ENCODE measurements at places on chromosomes 2 and 18.

DNA sequence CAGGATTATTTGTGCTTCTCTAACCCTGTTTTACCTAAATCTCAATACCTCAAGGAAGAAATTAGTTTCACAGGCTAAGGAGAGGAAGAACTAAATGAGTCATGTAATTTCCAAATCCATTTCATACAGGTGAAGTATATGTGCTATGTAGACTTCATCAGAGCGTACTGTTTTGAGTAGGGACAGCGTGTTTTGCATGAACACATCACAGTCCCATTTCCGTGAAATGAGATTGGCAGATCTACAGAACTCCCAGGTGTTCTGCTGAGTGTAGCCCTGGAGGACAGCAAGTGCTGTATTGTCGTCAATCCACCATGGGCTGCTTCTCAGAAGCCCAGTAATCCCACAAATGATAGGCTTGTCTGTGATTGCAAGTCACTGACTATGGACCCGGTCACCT, 97.7 kb downstream of the XRCC5 start:
- DNase-seq: no peak

DNA sequence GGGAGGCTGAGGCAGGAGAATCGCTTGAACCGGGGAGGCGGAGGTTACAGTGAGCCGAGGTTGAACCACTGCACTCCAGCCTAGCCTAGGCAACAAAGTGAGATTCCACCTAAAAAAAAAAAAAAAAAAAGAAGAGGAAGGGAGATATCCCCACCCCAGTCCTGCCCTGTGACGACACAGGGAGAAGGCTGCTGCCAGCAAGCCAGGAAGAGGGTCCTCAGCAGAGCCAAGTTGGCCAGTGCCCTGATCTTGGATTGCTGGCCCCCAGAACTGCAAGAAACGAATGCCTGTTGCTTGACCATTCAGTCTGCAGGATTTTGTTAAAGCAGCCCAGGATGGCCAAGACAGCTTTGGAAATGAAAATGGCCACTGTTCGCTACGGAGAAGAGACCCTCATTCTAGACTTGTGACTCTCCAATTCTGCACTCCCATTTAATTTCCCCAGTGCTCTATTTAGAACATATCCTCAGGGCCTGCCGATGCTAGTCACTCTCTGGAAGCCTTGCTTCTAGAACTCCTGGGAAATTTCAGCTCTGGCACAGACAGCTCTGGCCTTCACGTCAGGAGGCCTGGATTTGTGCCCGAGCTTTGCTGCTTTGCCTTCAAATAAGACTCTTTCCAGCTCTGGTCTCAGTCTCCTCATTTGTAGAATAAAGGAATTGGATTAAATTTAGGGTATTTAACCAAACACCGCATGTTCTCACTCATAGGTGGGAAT, 15.7 kb upstream of the AMMECR1L start:
- DNase-seq: no peak

DNA sequence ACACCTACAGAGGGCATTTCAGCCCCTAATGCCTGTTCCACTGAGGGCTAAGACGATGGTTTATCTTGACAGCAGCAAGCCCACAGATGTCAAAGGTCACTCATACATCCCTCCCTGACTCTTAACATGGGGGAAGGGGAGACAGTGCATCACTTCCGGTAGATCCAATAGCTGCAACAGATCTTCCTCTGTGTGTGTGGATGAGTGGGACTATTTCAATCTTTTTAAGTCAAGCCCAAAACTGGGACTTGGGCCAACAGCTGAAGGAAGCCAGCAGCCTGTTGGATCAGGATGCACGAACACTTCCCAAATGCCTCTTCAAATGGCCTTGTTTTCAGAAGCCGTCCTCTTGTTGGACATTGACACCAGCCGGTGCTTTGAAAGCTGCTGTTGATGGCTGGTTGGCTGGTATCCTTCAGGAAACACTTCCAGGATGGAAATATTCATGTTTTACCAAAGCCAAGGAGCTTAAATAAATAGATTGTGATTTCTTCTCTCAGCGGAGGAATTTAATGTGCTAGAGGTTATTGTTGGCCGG, 59.2 kb downstream of the IL1R2 start:
- no peak for DNase-seq

DNA sequence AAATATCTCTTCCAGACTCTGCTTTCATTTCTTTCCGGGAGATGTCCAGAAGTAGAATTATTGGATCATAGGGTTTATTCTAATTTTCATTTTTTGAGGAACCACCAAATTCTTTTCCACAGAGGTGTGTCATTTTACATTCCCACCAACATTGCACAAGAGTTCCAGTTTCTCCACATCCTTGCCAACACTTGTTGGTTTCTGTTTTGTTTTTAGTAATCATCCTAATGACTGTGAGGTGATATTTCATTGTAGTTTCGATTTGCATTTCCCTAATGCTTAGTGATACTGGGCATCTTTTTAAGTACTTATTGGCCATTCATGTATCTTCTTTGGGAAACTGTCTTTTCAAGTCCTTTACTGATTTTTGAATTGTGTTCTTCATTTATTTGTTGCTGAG, 513.1 kb downstream of the PARD3B start:
- DNase-seq: no peak

- DNase-seq: no peak
These were observed 13.1 kb upstream of the PLEK start for GRCh38 chr2:68351997-68352396.

GRCh38 chr2:5530011-5530696, 162.0 kb upstream of the SOX11 start:
- no peak for DNase-seq

DNA sequence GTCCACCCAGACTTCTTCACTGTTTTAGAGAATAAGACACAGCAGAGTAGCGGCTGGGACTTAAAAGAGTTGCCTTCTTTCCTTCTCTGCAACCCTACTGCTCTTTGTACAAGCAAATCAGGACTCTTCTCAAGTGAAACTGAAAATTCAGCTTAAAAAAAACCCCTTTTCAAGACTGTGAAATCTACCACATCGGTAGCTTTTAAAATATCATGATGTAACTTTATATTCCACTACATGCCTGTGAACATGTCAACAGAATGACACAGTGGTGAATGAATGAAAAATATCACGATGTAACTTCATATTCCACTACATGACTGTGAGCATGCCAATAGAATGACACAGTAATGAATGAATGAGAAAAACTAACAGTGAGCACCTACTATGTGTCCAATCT, 53.4 kb downstream of the TCF4 start:
- no peak for DNase-seq

DNA sequence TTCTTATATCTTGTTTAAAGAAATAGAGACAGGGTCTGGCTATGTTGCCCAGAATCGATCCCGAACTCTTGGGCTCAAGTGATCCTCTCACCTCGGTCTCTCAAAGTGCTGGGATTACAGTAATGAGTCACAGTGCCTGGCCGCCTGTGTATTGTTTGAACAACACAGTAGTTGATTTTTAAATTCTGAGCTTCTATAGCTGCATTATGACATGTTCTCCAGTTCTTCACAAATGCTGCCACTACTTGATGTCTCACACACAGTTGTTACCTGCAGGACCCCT, 7.7 kb upstream of the RHOB start:
- no peak for DNase-seq

DNA sequence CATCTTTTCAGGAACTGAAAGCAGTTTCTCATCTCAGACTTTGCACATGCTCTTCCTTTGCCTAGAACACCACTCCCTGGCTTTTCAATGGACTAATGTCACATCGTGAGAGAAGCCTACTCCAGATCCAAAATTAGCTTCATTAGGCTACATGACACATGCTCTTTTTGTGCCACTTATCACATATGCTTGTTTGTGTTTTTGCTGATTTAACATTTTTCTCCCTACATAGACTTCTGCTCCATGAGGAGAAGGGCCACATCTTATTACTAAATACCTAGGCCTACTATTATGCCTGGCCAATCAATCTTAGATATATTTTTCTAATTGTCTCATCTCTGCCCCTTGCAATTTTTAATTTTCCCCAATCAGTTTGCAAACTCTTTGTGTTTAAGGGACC, 186.4 kb upstream of the LHCGR start:
- no peak for DNase-seq

- no peak for DNase-seq
These were observed 332.0 kb downstream of the IRS1 start for GRCh38 chr2:226467633-226468032.

GRCh38 chr2:7658486-7658885, 741.3 kb downstream of the RNF144A start:
- no peak for DNase-seq

- DNase-seq: no peak
These were observed 1094.7 kb upstream of the KLHL29 start for GRCh38 chr2:22290302-22290701.

DNA sequence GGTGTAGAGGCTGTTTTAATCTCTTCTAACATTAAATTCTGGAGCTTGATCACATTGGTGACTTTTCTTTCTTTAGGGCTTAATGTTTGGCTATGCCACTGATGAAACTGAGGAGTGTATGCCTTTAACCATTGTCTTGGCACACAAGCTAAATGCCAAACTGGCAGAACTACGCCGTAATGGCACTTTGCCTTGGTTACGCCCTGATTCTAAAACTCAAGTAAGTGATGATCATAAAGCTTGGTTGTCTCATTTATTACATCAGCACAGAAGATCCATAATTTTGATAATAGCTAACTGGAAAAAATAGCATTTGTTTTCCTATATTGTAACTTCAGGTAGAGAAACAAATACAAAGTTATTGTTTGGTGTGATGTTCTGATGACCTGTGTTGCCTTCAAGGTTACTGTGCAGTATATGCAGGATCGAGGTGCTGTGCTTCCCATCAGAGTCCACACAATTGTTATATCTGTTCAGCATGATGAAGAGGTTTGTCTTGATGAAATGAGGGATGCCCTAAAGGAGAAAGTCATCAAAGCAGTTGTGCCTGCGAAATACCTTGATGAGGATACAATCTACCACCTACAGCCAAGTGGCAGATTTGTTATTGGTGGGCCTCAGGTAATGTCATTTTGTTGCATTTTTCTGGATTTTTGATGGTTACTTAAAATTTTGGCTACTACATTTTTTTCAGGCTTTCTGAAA, 2.9 kb downstream of the MAT2A start:
- DNase-seq: no peak

GRCh38 chr2:127508631-127509034, 17.7 kb downstream of the IWS1 start:
- DNase-seq: peak; percentile 99

- no peak for DNase-seq
These were observed 89.7 kb upstream of the ST6GAL2 start for GRCh38 chr2:106975641-106976040.

GRCh38 chr2:80244905-80245584, 59.5 kb downstream of the LRRTM1 start:
- DNase-seq: no peak

DNA sequence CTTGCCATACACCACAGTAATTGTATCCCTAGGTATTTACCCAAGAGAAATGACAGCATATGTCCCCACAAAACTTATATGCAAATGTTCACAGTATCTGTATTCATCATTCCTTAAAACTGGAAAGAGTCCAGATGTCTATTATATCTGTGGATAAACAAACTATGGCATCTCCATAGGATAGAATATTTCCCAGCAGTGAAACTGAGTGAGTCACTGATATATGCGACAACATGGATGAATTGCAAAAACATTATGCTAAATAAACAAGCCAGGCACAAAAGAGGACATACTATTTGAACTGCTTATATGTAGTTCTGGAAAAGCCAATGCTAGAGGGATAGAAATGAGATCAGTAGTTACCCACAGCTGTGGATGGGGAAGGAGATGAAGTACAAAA, 359.4 kb upstream of the DSEL start:
- no peak for DNase-seq

- no peak for DNase-seq
These were observed 855.6 kb downstream of the TSN start for GRCh38 chr2:122610948-122611609.

DNA sequence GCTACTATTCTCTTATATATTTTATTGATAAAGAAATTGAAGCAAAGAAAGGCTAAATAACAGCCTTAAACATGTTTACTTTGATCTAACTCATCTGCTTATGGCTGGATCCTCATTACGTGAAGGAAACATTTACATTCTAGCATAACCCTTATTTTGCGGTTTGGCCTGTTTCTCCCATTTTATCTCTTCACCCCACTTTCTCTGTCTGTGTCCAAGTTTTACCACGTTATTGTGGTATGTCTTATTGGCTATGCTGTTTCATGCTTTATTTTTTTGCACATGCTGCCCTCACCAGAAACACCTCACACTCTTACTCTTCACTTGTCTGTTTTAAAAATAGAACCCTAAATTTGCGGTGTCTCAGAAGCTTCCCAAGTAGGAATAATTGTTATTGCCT, 78.5 kb downstream of the RPIA start:
- no peak for DNase-seq

DNA sequence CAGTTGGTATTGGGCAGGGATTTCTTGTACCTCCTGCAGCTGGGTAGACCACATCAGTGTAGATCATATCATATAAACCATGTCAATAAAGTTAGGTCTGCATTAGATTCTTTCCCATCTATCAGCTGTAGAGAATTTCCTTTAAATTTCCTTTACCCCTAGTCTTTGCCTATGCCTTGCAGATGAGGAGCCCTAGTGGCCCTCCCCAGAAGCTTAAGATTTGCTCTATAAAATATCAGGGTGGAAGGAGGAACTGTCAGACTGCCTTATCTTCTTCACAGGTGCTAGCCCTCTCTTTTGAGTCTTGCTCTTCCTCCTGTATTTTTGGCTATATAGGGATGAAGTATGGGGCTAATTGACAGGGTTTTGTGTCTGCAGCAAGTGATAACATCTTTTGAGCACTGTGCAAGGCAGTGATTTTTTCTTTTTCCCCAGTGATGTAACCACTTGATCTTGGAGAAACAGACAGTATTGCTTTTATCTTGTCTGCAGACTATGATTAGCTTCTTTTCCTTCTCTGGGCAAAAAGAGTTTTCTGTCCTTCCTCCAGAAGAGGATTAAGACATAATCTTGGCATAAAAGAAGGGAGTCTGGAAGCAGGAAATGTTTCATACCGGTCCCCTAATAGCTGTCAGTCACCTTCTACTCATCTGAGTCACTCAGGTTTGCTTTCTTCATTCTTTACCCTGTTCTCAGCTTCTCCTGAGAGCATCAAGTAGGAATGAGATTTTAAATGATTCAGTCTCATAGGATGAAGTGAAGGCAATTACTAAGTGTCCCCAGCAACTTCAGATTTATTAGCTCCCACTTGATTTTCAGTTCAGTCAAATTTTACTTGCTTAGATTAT, 286.4 kb downstream of the CDH19 start:
- no peak for DNase-seq
